ENCODE measurements at places on chromosomes 12 and 14.

GRCh38 chr14:22423958-22424357 lies 165.1 kb downstream of the DAD1 start:
- H3K4me3 ChIP-seq, result no peak overlapping the region
- H3K27me3 ChIP-seq, result no peaks in the 10 kb centered on the region
- no peaks in the 10 kb centered on the region for H3K36me3 ChIP-seq
- H3K4me1 ChIP-seq, result no peaks in the 10 kb centered on the region
- DNase-seq, result no peak
- no peak overlapping the region for H3K27ac ChIP-seq

DNA sequence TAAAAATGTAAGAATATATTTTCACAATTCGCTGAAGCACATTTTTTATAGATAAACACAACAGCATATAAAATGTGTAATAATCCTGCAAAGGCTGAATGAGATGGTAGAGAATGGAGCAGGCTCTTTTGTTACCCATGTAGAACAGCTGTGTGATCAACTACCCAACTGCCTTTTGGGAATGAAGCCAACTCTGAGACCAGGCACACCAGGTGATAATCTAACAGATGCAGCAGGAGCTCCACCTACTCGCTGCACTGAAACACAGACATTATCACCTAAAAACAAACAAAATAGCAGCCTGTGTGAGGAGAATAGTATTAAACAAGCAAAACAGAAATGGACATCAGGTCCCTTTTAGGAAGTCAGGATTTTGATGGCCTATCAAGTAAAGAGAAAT lies 183.3 kb downstream of the CCDC59 start:
- H3K27me3 ChIP-seq, result no peaks in the 10 kb centered on the region
- H3K27ac ChIP-seq, result no peak overlapping the region
- DNase-seq, result no peak

DNA sequence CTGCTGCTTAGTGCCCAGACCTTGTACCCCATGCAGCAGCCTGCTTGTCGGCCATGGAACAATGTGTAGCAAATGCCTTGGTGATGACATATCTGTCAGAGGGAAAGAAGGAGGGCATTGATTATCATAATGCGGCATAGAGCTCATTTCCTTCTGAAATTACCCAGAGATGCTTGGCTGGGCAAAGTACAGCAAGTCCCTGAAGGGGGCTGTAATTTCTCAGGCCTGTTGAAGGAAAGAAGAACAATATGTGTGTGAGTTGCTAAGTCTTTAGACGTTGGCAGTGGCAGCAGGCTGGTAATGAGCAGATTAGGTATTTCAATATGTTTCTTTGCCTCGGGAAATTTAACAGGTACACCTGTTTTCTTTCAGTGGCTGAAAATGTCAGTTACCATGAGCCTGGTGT lies 128.6 kb downstream of the CRADD start:
- H3K4me1 ChIP-seq, result no peaks in the 10 kb centered on the region
- no peaks in the 10 kb centered on the region for H3K27me3 ChIP-seq
- no peak overlapping the region for H3K27ac ChIP-seq
- H3K36me3 ChIP-seq, result no peaks in the 10 kb centered on the region
- no peak for DNase-seq

- no peak for DNase-seq
- no peaks in the 10 kb centered on the region for H3K4me1 ChIP-seq
- no peaks in the 10 kb centered on the region for H3K27me3 ChIP-seq
- H3K36me3 ChIP-seq, result no peaks in the 10 kb centered on the region
- H3K27ac ChIP-seq, result no peak overlapping the region
These were observed 153.6 kb upstream of the NRXN3 start for GRCh38 chr14:78016532-78016931.

GRCh38 chr12:56010111-56010570 lies 10.7 kb upstream of the IKZF4 start:
- no peak overlapping the region for H3K27ac ChIP-seq
- H3K27me3 ChIP-seq, result no peaks in the 10 kb centered on the region
- no peak overlapping the region for H3K4me3 ChIP-seq
- no peak for DNase-seq
- H3K4me1 ChIP-seq, result no peaks in the 10 kb centered on the region

- H3K4me3 ChIP-seq, result no peak overlapping the region
- no peaks in the 10 kb centered on the region for H3K27me3 ChIP-seq
- no peak for DNase-seq
- no peak overlapping the region for H3K27ac ChIP-seq
- H3K36me3 ChIP-seq, result peaks cover 13% of the 10 kb centered on the region
These were observed 33.1 kb downstream of the SNX6 start for GRCh38 chr14:34596891-34597290.

DNA sequence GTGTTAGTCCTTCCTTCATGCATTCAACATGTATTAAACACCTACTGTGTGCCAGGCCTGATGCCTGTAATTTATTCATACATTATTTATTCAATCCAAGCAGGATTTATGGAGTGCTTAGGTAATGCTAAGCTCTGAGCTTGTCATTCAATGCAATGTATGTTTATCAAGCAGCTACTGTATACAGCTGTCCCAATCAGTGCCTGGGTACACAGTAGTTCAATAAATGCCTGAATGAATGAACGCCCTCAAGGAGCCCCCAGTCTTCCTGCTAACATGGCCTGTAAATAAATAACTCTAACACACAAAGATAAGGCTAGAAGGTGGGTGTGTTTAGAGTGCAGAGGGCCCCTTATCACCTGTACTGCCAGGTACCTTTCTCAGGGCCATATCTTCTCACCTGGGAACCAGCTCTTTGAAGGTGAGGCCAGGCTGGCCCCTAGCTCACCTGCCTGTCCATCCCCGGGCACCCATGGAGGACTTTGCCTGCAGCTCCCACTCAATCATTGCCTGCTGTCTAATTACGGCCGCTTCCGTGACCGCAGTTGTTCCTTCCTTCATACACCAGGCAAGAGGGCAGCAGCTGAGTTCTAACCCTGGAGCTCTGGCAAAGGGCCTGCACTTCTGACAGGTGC lies 20.0 kb upstream of the KDM2B start:
- no peaks in the 10 kb centered on the region for H3K27me3 ChIP-seq
- no peak overlapping the region for H3K4me3 ChIP-seq
- no peaks in the 10 kb centered on the region for H3K4me1 ChIP-seq
- H3K27ac ChIP-seq, result no peak overlapping the region
- no peaks in the 10 kb centered on the region for H3K36me3 ChIP-seq
- DNase-seq, result no peak

Data from iPS DF 6.9 (cell line).